ENCODE measurements at places on chromosomes 7 and 10.

- DNase-seq, result no peak
These were observed 10.0 kb downstream of the LAMB4 start for GRCh38 chr7:108120196-108120595.

- no peak for DNase-seq
These were observed 140.9 kb upstream of the NPS start for GRCh38 chr10:127408112-127408710.

GRCh38 chr7:105808703-105809590, 67.5 kb downstream of the ATXN7L1 start:
- DNase-seq, result peak; percentile 77

- DNase-seq, result peak; percentile 31
These were observed 255.1 kb upstream of the MKLN1 start for GRCh38 chr7:131072505-131073091.

DNA sequence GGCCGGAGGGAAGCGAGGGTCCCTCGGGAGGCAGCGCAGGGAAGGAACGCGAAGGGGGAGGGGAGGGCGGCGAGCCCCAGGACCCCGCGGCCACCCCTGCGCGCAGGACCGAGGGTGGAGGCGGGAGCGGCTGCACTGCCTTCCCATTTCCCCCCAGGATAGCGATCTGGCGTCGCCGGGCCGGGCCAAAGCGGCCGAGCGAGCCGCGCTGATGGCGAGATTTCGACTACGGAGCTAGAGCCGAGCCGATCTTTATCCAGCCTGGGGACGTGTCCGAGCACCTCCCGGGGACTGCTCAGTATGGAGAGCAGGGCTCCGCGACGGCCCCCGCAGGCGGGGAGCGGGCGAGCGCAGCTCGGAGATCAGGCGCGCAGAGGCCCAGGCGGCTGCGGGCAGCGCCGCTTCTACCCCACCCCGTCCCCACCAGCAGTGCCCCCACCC, 590 bp upstream of the CRTAC1 start:
- no peak for DNase-seq

- DNase-seq, result no peak
These were observed 163.8 kb downstream of the LCOR start for GRCh38 chr10:96995851-96996250.

DNA sequence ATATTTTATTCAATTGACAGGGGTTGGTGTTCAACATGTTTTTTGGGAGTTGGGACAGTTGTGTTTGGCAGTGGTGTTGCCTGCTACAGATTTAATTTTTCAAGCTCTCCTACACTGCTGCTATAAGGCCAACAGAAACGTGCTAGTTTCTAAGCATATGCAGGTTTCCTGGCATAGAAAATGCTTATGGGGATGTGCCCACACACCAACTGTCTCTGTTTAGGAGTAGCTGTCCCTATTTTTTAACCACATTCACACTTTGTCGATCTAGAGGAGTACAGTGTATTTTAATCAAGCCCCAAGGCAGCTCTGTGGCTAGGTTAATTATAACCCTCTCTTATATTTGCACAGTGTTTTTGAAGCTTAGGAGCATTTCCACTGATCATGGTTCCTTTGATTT, 28.6 kb downstream of the TMEM178B start:
- DNase-seq, result no peak

DNA sequence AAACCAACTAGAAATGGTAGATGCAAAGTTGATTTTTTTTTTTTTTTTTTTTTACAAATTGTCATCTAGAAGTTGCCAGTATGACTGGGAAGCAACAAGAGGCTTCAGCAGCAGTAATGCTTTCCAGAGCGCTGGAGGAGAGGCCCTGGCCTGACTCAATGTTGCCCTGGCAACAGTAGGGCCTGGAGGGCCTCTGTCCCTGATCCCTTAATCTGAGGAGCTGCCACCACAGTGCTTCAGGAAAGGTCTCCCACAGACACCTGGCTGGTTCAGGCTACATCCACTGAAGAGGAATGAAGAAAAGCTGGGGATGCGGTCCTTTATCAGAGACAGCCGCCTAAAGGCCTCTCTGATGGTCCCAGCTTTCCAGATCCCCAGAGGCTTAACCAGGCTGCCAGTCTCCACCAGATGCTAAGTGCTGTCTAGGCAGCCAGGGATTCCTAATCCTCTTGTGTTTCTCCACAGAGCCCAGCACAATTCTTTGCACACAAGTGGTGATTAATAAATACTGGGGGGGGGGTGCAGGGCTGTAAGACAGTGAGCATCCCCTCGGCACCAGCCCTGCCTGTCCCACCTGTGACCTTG, 33.7 kb downstream of the ZNF777 start:
- DNase-seq, result no peak

GRCh38 chr10:124403548-124403947, 15.2 kb downstream of the OAT start:
- DNase-seq, result peak; percentile 86

DNA sequence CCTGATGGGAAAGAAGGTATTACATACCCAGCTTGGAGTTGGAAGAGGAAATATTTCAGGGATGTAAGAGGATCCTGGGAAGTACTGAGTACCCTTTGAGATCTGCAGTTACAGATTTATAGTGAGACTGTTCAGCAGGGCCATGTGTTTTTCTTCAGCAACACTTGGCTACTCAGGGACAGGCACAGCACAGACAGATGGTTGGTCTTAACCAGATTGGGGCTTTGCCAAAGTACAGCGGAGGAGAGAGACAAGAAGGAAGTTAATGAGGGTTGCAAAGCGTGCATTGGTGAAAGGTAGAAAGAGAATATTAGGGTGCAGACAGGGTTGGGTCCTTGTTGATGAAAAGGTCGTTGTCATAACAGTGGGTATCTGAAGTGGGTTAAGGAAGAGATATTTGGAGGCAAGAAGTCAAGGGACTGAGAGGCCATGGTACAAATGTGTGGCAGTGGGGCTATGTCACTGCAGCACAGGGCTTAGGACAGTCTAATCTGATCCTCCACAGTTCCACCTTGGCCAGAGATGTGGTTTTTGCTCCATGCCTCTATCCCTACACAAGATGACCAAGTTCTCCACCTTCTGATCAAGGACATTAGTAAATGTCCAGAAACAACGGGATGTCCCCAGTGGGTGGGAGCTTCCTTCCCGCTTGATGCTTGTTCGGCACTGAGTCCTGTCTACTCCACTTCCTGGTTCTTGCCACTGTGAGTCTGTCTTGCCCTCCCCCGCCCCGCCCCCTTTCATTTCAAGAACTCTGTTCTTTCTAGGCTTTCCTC, 18.9 kb upstream of the DNAJC1 start:
- no peak for DNase-seq

GRCh38 chr7:73900286-73900685, 39.3 kb downstream of the TMEM270 start:
- DNase-seq, result no peak

- no peak for DNase-seq
These were observed 72.2 kb upstream of the EXOC4 start for GRCh38 chr7:133180717-133181116.

GRCh38 chr10:44506386-44506785, 121.5 kb upstream of the CXCL12 start:
- no peak for DNase-seq

DNA sequence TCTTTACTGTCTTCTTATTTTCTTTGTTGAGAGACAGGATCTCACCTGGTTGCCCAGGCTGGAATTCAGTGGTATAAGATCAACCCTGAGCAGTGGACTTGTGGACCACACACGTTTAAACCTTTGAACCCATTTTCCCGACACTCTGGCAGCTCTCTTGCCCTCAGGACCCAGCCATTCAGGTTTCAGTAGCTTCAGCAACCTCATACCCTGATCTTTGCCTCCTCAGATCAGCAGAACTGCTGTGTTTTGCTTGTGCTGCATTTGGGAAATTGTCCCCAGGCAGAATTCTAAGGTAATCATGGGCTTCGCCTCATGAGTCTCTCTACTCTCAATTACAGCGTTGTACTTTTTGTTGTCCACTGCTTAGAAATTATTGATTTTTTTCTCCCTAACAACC, 317.6 kb upstream of the KIAA1217 start:
- no peak for DNase-seq

DNA sequence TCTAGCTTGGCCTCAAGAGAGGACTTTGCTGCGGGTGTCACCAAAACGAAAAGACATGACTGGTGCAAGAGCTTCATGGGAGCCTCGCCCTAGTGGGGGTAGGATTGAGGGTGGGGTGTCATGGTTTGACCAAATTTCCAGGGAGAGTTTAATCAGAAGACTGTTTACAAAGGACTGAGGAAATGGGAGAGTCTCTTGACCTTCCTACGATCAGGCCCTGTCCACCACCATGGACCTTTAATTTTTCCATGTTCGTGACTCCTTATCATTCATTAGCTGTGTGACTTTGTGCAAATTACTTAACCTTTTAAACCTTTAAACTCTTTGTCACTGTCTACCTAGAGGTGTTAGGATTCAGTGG, 23.0 kb downstream of the AKR1E2 start:
- DNase-seq, result no peak

- DNase-seq, result no peak
These were observed 108.0 kb downstream of the BTAF1 start for GRCh38 chr10:92031580-92031979.

GRCh38 chr7:105444342-105444987, 55.7 kb upstream of the SRPK2 start:
- DNase-seq, result no peak

DNA sequence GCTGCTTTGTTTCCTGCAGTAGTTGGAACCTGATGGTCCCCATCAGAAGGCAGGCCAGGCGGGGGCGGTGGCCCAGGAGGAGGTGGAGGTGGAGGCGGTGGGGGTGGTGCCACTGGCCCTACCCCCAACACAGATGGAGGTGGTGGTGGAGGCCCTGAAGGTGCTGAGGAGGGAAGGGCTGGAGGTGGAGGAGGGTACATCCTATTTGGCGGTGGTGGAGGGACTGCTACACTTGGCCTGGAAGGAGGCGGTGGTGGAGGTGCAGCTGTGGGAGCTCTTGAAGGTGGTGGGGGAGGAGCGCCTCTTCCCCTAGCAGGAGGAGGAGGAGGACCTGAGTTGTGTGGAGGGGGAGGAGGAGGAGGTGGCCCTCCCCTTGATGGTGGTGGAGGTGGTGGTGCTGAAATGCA, 36.8 kb downstream of the LMOD2 start:
- DNase-seq, result no peak

DNA sequence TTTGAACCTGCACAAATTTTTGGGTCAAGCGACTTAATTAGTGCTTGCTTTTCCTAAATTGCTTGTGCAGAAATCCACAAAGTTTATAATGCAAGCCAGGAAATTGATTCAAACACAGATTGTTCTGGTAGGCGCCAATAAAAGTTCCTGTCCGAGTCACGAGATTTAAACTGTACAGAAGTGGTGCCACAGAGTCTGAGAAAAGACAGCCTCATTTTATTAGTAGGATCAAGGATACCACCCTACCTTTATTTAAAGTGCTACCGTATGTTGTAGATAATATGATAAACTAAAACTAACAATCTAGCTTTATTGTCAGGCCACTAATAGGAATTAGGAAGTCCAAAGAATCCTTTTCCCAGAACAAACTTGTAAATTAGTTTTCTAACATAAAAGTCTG, 696.7 kb downstream of the TNS3 start:
- DNase-seq, result no peak

DNA sequence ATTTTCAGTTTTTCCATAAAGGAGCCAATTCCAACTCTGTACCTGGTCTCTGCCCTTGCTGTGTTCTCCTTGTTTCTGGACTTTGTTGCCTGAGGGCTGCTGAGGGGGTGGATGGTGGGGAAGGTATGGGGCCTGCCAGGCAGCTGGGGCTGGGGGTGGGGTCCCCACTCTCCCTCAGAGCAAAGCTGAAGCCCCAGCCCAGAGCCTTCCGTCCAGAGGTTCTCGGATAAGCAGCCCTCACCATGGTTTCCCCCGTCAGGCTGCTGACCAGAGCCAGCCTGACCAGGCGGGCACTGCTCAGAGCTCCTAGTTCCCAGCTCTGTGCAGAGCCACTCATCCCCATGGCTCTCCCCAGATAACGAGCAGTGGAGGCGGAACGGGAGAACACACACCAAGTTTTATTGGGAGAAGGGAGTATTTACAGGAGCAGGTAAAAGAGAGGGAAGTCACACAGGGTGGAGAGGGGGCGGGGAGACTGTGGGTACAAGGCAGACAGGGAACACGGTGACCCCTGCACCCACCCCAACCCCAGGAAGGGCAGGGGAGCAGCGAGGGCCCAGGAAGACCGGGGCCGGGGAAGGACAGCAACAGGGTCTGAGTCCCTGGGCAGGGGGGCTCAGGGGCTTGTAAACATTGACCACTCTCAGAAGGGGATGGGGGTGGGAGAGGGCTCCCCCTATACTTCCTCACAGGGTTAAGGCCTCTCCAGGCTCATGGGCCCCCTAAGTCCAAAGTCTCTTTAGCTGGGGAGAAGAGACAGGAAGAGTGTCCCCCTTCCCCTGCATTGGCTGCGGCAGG, 5.8 kb downstream of the GNB2 start:
- no peak for DNase-seq

DNA sequence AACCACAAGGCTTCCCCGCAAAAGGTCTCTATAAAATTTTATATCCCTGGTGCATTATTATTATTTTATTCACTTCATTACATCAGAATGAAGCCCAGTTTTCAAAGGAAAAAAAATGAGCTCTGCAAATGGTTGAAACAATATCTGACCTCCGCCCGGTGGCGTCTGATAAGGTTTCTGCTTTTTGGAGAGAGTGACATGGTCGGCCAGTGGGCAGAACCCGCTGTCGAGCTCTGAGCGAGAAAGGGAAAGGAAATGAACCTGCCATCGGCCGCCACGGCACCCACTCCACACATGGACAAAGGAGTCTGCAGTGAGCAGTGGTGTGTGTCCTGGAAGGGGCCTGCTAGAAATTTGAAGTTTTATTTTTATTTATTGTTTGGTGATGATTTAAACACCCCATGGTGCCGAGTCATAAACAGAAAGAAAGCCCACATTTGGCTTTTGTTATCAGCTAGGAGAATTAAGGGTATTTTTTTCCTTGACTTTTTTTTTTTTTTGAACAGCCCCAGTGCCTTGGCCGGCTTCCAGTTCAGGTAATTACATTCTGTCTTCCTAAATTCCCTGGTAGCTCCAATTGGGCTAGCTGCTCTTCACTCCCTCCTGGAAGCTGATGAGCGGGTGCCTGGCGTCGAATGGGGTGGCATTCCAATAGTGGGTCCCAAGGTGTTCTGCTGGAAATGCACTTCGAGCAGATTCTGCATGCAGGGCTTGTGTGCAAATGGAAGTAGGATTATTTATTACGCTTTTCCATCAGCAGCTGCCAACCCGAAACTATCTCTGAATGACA, 149.4 kb upstream of the MKI67 start:
- no peak for DNase-seq

DNA sequence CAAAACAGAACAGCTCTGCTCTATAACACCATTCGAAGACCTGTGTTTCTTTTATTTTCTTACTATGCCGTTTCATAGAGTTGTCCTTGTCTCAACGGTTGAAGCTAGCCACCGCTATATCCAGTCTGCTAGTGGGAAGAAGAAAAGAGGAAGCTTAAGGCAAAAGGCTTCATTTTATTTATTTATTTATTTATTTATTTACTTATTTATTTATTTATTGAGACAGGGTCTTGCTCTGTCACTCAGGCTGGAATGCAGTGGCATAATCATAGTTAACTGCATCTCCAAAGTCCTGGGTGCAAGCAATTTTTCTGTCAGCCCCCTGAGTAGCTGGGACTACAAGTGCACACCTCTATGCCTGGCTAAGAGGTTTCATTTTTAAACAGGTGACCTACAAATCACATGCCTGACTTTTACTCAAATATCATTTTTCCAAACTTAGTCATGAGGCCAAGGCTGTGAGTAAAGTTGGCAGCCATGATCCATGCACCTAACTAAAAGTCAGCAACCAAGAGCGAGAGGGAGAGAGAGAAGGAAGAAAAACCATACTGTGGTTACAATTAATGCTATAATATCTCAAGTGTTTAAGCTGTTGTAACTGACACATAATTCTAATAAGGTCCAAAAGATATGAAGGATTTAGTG, 1305.3 kb upstream of the LRRTM3 start:
- DNase-seq, result no peak

GRCh38 chr10:49595003-49595712, 15.0 kb upstream of the SLC18A3 start:
- DNase-seq, result no peak
